ENCODE measurements at places on chromosomes 4 and X.

GRCh38 chrX:136577552-136577951 lies 45.5 kb downstream of the VGLL1 start:
- no peaks in the 10 kb centered on the region for H3K4me1 ChIP-seq
- no peak for DNase-seq
- H3K27ac ChIP-seq: no peak overlapping the region
- H3K27me3 ChIP-seq: no peaks in the 10 kb centered on the region

DNA sequence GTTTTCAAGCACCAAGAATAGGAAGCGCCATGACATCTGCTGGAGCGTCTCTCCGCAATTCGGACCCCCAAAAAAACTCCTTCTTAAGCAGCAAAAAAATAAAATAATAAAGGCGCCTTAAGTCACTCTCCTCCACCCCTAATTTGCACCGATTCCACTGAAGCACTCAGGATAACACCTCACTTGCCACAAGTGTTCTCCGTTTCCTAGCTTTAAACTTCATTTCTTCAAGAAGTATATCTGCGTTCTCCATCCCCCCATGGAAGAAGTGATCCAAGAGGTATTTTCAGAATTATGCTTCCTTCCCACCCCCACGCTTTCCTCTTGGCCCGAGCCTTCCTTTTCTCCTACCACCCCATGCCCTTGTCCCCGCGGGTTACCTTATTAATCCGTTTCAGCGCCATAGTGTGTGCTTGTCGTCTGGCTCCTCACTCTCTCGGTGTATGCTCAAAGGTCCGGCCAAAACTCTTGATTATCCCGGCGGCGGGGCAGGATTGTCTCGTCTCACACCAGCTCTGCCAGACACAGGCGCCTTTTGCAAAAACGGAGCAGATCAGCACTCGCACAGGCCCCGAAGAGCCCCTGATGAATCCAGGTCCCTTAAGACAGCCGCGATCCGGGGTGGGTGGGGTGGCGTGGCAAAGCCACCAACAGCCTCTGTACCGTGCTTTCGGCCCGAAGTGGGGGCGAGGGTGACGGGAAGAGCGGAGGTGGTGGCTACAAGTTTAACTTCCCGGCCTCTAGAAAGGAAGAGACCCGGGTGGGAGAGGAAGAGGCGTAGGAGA lies 1.1 kb downstream of the UBE2D3 start:
- DNase-seq: no peak
- peak overlapping the region; percentile 79 for H3K4me3 ChIP-seq
- peak overlapping the region; percentile 100 for H3K27ac ChIP-seq
- no peaks in the 10 kb centered on the region for H3K27me3 ChIP-seq
- H3K4me1 ChIP-seq: peaks cover 52% of the 10 kb centered on the region
- H3K36me3 ChIP-seq: no peaks in the 10 kb centered on the region

GRCh38 chr4:22648996-22649395 lies 43.7 kb upstream of the GBA3 start:
- no peaks in the 10 kb centered on the region for H3K36me3 ChIP-seq
- no peaks in the 10 kb centered on the region for H3K27me3 ChIP-seq
- DNase-seq: no peak
- H3K27ac ChIP-seq: no peak overlapping the region
- H3K4me1 ChIP-seq: no peaks in the 10 kb centered on the region

GRCh38 chr4:101346351-101347266 lies 717 bp downstream of the PPP3CA start:
- H3K36me3 ChIP-seq: no peaks in the 10 kb centered on the region
- H3K27me3 ChIP-seq: no peaks in the 10 kb centered on the region
- peak overlapping the region; percentile 92 for H3K4me3 ChIP-seq
- H3K4me1 ChIP-seq: peaks cover 53% of the 10 kb centered on the region
- H3K27ac ChIP-seq: peak overlapping the region; percentile 92
- DNase-seq: no peak

- H3K27ac ChIP-seq: no peak overlapping the region
- DNase-seq: peak; percentile 16
- no peaks in the 10 kb centered on the region for H3K27me3 ChIP-seq
- no peaks in the 10 kb centered on the region for H3K4me1 ChIP-seq
- no peaks in the 10 kb centered on the region for H3K36me3 ChIP-seq
These were observed 35.7 kb downstream of the DIPK2B start for GRCh38 chrX:45164995-45165394.

GRCh38 chrX:153507484-153508178 lies 9.8 kb upstream of the ATP2B3 start:
- no peak overlapping the region for H3K4me3 ChIP-seq
- no peaks in the 10 kb centered on the region for H3K36me3 ChIP-seq
- H3K27me3 ChIP-seq: no peaks in the 10 kb centered on the region
- DNase-seq: no peak
- H3K4me1 ChIP-seq: no peaks in the 10 kb centered on the region

GRCh38 chr4:110636680-110637407 lies 14.0 kb upstream of the PITX2 start:
- peaks cover 22% of the 10 kb centered on the region for H3K4me1 ChIP-seq
- no peak for DNase-seq
- H3K4me3 ChIP-seq: peak overlapping the region; percentile 29
- no peak overlapping the region for H3K27ac ChIP-seq

- H3K4me1 ChIP-seq: no peaks in the 10 kb centered on the region
- no peak for DNase-seq
These were observed 27.0 kb downstream of the EIF2S3 start for GRCh38 chrX:24081661-24082154.

GRCh38 chr4:119832776-119833175 lies 204.2 kb upstream of the PDE5A start:
- no peak overlapping the region for H3K27ac ChIP-seq
- H3K36me3 ChIP-seq: no peaks in the 10 kb centered on the region
- no peaks in the 10 kb centered on the region for H3K4me1 ChIP-seq
- no peak overlapping the region for H3K4me3 ChIP-seq
- H3K27me3 ChIP-seq: no peaks in the 10 kb centered on the region

DNA sequence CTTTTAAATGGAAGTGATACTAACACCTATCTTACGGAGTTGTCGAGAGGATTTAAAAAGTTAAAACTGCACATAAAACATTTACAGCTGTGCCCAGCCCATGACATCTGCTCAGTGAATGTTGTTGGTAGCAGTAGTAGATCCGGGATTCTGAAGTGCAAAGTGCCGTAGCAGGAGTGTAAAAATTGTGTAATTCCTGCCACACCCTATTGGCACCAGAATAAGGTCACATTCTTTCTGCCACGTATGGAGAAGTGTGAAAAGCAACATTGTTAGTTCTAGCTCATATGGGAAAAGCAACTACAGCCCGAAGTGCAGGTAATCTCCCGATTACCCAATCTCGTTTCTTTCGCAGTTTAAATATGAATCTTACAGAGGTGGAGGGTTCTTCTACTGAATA lies 31.2 kb downstream of the PRIMPOL start:
- no peak overlapping the region for H3K4me3 ChIP-seq
- no peaks in the 10 kb centered on the region for H3K36me3 ChIP-seq
- H3K4me1 ChIP-seq: no peaks in the 10 kb centered on the region
- no peak overlapping the region for H3K27ac ChIP-seq

DNA sequence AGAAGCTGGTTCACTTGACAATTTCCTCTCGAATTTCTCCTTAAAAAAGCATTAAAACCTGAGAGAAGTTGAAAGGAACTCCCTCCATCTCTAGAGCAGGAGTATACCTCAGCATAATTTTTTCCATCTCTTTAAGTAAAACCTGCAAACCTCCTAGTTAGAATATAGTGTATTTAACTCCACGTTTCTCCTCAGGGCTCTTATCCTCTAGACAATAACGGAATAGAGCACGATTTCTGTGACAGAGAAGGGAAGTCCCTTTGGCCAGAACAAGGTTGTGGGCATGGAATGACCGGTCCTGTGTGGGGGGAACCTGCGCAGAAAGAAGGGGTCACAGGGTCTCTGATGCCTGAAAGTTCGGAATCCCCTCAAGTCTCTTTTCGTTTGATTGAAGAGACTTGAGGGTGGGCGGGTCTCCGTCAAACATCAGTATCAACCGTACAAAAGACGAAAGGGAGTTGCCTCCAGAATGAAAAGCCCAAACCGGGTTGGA lies 697 bp downstream of the ZNF280C start:
- H3K36me3 ChIP-seq: no peaks in the 10 kb centered on the region
- peak overlapping the region; percentile 74 for H3K27ac ChIP-seq
- H3K4me1 ChIP-seq: no peaks in the 10 kb centered on the region
- peak overlapping the region; percentile 67 for H3K4me3 ChIP-seq

DNA sequence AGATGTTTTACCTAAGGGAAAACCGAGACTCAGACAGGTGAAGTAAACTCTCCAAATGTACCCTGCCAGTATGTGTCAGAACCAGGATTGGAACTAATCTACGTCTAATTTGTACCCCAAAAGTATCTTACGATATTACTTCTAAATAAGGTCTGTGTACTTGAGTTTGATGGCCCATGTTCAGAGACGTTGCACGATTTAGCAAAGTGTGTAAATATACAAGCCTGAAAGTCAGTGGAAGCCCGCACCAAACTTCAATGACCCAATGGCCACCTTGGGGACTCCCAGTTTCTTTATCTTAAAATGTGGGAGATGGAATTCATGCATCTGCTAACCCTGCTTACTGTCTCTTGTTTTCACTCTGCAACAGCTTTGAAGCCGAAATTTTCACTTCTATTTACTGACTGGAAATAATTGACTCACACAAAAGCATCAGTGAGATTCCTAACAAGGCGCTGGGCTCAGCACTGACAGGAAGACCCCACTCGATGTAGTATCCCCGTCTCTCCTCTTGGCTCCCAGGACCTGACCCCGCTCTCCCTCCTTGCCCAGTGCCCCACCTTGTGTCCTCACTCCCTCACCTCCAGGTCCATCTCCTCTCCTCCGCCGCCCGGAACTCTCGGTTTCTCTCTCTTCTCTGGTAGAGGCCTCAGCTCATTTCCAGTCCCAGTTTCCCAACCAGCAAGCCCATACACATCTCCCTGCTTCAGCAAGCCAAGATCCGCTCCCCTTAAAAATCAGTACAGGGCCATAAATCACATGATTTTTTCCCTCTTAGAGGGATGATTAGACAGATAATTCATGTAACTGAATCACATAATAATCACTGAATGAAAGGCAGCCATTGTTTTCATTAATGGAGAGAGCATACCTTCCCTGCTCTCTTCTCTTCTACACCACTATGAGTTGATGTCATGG lies 42.8 kb downstream of the ENPP6 start:
- H3K4me3 ChIP-seq: no peak overlapping the region
- no peak overlapping the region for H3K27ac ChIP-seq
- H3K4me1 ChIP-seq: no peaks in the 10 kb centered on the region
- DNase-seq: peak; percentile 56
- no peaks in the 10 kb centered on the region for H3K36me3 ChIP-seq
- H3K27me3 ChIP-seq: no peaks in the 10 kb centered on the region

DNA sequence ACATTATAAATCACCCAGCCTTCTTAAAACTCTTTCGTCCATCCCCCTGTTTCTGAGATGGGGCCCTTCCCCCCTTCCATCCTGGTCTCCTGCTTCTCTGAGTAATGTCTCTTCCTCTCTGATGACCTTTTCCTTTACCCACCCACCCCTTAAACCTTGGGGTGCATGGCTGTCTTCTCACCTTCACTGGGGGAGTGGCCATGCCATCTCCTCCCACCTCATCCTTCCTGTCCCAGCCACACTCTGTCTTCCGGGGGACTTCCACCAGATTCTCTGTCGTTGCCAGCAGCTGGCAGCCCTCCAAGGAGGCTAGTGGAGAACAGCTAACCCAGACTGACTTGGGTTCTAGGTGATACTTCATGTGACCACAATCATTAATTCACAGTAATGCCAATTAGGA lies 83.2 kb upstream of the SCML1 start:
- no peak overlapping the region for H3K4me3 ChIP-seq
- no peaks in the 10 kb centered on the region for H3K36me3 ChIP-seq
- DNase-seq: no peak
- peaks cover 7% of the 10 kb centered on the region for H3K4me1 ChIP-seq
- no peaks in the 10 kb centered on the region for H3K27me3 ChIP-seq

DNA sequence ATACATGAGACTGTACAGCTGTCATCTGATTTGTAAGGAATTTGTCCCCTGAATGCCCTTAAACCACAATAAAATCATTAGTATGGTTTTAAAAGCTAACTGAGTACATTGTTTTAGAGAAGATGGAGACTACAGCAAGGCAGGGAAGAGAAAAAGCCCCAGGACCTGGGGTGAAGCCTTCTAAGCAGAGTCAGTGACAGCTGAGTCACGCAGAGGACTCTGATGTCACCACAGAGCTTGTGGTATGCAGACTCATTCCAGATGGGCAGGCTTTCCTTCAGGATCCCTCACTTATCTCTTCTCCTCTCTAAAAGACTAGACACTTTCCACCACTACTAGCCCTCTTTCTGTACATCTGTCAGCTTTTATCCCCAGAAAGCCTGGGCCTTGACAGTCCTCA lies 97.1 kb upstream of the ATOH1 start:
- no peaks in the 10 kb centered on the region for H3K27me3 ChIP-seq
- no peaks in the 10 kb centered on the region for H3K36me3 ChIP-seq
- H3K27ac ChIP-seq: no peak overlapping the region
- H3K4me1 ChIP-seq: no peaks in the 10 kb centered on the region
- DNase-seq: no peak
- no peak overlapping the region for H3K4me3 ChIP-seq

DNA sequence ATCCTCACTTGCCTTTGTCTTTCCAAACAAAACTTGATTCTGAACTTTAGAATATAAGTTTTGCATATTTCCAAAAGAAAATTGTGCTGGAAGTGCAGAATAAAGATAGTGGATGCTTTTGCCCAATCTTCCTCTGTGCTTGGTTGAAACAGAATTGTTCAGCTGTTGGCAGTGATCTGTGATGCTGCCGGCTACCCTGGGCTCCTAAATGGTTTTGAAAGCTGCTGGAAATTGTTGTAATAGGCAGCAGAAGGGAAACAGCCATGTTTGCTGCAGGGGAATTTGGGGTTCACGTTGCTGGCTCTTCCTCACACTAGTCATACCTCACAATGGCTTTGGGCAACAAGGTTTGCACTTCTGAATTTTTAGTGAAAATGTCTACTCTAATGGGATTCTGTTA lies 398.0 kb downstream of the RAPGEF2 start:
- H3K4me1 ChIP-seq: no peaks in the 10 kb centered on the region
- H3K27me3 ChIP-seq: no peaks in the 10 kb centered on the region
- DNase-seq: no peak
- no peaks in the 10 kb centered on the region for H3K36me3 ChIP-seq

GRCh38 chr4:7155590-7156071 lies 36.7 kb upstream of the SORCS2 start:
- no peak for DNase-seq
- H3K36me3 ChIP-seq: no peaks in the 10 kb centered on the region
- H3K27me3 ChIP-seq: no peaks in the 10 kb centered on the region
- H3K4me3 ChIP-seq: no peak overlapping the region
- H3K4me1 ChIP-seq: peaks cover 18% of the 10 kb centered on the region

GRCh38 chr4:120709991-120710390 lies 212.5 kb downstream of the PRDM5 start:
- no peaks in the 10 kb centered on the region for H3K27me3 ChIP-seq
- H3K36me3 ChIP-seq: peaks cover 7% of the 10 kb centered on the region
- DNase-seq: no peak

GRCh38 chr4:95248720-95249425 lies 299.9 kb downstream of the UNC5C start:
- H3K4me3 ChIP-seq: no peak overlapping the region
- no peaks in the 10 kb centered on the region for H3K4me1 ChIP-seq
- H3K36me3 ChIP-seq: no peaks in the 10 kb centered on the region
- no peak for DNase-seq
- H3K27ac ChIP-seq: no peak overlapping the region

All from vagina (tissue), 2 donors.